ENCODE measurements at places on chromosomes 1 and 21.

- DNase-seq: peak; percentile 50
Observed at GRCh38 chr1:160078512-160079195, 2.7 kb upstream of the KCNJ9 start.

DNA sequence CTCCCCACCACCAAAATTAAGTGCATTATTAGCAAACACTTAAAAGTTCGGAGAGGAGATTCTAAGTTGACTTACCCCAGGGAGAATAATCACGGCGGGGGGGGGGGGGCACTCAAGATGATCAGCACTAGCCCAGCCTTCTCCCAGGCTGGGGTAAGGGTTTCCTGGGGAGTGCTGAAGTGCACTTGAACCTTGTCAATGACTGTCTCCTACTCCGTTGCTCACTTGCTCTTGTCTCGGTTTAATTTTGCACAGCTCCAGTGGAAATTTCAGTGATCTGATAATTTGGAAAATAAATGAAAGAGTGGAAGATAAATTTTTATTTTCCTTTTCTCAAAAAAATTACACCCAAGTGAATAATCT, 59.2 kb downstream of the PBX1 start:
- no peak for DNase-seq

DNA sequence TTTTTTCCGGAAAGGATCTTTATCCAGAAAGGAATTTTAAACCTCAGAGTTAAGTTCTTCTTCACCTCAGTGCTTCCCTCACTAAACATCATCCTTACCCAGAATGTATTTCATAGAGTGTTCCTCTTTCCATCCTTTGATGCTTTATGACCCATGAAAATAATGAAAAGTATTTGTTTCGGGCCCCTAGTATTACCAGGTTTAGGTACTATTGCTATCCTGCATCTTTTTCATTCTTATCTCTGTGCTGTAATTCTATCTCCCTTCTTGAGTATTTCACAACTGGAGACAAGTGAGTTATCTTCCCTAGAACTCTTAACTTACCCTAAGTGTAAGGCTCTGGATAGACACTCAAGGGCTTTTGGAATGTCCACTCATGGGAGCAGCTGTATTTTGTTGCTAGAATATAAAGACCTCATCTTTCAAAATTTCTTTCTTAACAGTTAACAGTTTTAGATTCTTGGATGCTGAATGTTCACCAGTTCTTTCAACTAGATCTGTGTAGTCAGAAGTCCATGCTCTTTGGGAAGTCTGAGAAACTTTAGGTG, 26.2 kb downstream of the UCK2 start:
- no peak for DNase-seq

DNA sequence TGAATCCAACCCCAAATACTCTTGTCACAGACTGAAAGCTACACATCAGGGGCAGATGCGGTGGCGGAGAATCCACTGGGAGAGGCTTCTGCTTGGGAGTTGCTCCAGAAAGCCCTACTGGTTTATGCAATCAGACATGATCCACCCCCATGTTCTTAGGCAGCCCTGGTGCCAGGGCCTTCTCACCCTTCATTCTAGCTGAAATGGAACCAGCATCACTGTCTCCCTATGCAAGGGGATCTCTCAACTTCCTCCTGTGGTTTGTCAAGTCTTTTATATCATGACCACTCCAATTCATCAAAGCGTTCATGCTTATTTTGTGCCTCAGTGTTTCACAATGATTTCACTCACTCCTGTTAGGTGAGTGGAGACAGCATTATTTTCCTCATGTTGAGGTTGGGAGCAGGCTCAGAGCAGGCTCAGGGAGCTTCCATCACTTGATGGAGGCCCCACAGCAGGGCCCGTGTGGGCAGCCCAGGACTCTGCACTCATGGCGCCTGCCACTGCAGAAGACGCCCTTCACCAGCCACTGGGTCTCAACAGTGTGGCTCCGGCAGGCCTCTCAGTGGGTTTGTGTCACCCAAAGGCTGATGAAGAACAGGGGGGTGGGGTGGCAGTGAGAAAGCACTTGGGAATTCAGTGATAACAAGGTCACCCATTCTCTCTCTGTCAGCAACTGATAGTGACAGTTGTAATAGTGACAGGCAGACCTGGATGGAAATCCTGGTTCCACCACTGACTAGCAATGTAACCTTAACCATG, 67.1 kb downstream of the CD58 start:
- no peak for DNase-seq

GRCh38 chr21:34502480-34503106, 9.4 kb downstream of the KCNE1 start:
- DNase-seq: no peak

DNA sequence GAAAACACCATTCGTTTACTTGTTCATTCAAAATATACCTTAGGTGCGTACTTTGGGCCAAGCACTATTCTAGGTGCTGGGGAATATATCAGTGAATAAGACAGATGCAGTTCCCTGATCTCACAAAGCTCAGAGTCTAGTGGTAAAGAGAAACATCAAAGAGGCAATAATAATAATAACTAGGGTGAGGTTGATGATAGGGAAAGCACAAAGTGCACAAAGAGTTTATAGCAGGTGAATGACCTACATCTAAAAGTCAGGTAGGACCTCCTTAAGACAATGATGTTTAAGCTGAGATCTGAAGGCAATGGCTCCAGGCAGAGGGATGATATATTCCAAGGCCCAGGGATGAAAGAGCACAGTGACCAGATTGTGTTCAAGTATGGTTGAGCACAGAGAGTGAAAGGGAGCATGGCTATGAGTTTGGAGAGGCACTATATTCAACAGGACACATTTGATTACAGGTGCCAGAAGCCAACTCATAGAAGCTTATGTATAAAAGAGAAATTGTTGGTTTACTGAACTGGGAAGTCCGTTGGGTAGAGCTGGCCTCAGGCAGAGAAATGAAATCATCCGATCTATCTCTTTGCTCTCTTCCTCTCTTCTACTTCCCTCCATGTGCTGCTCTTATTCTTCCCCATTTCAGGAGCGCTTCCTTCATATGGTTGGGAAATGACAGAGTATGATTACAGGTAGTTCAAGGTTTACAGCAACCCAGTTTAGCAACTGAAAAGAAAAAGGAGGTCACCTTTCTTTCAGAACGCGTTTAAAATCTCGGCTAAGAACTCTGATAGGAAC, 23.0 kb upstream of the CCT8 start:
- no peak for DNase-seq

GRCh38 chr1:201562659-201563405, 23.9 kb downstream of the NAV1 start:
- DNase-seq: no peak

DNA sequence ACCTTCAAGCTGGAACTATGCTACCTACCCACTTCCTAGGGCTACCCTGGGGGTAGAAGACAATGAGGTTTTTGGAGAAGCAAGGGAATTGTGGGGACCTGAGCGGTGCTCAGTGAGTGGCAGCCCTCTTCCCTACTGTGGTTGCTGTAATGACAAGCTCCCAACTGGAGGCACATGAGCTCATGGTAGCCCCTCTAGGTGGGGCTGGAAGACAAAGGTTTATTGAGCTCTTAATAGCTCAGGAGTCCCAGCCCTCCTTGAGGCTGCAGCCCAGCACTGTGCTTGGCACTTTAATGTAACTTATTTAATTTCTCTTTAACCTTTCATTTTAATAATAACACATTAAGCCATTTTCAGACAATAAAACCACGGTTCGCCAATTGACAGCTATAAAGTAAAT, 528.9 kb downstream of the OMA1 start:
- DNase-seq: no peak

GRCh38 chr1:62840555-62840954, 56.6 kb downstream of the ATG4C start:
- no peak for DNase-seq

GRCh38 chr1:66450043-66450514, 83.9 kb upstream of the SGIP1 start:
- no peak for DNase-seq

DNA sequence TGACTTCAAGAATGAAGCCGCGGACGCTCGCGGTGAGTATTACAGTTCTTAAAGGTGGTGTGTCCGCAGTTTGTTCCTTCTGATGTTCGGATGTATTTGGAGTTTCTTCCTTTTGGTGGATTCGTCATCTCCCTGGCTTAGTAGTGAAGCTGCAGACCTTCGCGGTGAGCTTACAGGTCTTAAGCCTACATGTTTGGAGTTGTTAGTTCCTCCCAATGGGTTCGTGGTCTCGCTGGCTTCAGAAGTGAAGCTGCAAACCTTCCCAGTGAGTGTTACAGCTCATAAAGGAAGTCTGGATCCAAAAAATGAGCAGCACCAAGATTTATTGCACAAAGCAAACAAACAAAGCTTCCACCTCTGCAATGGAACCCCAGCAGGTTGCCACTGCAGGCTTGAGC, 14.7 kb downstream of the LDLRAD1 start:
- DNase-seq: no peak

DNA sequence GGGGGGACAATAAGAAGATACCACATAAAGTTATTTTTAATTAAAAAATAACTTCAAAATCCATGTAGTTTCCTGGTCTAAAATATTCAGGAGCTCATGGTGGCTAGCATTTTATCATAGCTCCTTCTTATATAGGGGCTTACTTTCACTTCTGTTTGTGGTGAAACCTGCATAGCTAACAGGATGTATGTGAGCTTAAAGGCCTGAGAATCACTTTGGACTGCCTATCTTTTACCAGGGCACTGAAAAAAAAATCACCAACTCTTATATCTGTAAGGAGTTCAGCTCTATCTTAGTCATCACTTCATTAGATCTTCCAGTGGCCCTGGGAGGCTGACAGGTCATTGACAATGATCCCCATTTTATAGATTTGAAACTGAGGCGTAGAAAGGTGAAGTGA, 21.3 kb downstream of the UROD start:
- DNase-seq: no peak

- DNase-seq: peak; percentile 38
Observed at GRCh38 chr1:151568626-151569088, 28.5 kb downstream of the TUFT1 start.

DNA sequence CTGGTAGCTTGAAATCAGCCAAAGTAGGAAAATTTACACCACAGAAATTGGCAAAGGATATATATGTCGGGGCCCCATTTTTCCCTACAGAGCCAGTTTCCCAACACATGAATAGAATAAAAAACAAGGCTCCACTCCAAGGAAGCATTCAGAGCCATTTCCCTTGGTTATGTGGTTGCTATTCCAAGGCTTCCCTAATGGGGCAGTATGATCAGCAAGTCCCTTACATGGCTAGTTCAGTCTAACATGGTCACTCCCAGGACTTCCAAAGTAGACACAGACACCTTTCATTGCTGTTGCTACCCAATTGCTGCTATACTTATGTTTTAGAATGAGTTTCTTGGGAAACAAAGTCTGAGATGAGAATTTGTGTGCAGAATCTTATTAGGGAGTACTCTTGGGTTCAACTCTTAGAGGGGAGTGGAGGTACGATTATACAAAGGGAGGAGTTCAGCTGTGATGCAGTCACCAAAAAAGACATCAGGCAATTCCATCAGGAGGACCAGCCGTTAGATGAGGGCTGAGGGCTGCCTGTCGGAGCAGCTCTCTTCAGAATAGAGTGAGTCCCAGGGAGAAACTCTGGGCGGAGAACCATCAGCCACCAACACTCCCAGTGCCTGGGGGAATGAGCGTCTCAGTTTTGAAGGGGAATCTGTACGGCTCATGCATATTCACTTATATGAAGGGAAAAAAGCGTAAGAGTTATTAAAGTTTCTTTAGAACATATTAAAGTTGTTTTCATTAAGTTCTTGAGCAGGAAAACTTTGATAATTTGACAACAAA, 92.9 kb downstream of the C21orf91 start:
- no peak for DNase-seq

DNA sequence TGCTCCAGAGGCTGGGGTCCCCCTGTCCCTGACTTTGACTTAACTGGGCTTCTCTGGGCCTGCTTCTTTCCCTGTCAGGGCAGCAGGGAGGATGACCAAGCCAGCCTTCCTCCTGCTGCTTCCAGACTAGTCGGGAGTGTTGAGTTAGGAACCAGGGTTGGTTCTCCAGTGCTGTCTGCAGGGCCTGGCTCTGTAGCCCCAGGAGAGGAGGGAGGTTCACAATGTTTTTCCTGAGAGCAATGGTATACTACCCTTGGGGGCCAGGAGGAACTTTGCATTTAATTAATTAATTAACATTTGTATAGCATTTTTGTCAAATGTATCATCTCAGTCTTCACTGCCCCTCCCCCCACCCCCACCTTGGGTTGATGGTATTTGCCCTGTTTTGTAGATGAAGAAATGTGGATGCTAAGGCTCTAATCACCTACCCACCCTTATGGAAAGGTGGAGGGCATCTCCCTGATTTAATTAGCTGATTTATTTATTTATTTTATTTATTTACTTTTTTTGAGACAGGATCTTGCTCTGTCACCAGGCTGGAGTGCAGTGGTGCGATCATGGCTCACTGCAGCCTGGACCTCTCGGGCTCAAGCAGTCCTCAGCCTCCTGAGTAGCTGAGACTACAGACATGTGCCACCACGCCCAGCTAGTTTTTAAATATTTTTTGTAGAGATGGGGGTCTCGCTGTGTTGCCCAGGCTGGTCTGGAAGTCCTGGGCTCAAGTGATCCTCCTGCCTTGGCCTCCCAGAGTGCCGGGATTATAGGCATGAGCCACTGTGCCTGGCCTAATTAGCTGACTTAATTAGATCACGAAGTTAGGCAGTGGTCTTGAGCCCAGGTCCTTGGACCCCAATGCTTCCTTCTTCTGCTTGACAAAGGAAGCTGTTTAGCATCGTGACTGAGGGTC, 6.6 kb downstream of the H6PD start:
- DNase-seq: no peak

- no peak for DNase-seq
Observed at GRCh38 chr1:228994676-228995594, 259.7 kb downstream of the RHOU start.

DNA sequence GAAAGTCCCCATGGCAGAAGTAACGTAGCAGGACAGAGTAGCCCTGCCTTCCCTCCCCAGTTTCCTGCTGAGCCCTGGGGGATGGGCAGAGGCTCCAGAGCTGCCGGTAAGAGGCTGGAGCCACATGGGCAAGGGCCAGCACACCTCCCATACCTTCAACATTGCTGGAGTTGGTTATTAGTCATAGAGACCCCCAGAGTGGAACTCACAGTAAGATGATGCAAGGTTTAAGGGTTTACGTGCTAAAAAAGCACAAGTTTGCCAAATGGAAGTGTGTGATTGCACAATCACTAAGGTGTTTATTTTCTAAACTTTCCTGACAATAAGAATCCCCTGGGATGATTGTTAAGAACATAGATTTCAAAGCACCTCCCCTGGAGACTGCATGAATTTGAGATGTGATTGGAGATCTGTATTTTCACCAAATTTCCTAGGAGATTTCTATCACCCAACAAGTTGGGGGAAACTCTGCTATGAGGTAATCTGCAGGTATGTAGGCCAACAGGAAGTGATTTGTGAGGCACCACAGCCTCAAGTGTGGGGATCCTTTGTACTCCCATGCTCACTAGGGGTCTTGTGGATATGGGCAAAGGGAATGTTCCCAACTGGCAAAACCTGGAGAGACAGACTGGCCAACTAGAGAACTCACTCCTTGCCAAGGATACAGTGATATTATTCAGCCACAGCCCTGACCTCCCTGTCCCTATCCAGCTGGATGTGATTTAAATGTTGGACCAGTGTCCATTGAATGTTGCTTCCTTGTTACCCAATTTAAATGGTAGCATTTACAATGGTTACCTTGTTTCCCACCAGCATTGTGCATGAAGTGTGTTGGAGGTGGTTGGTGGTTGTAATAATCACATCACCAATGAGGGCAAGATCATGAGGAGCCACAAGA, 37.1 kb upstream of the CSF1 start:
- DNase-seq: no peak

Measured in colonic mucosa (tissue), 4 donors.